ENCODE measurements at places on chromosomes 7 and 10.

- DNase-seq, result no peak
Measured at GRCh38 chr7:30202671-30203070, 67.9 kb downstream of the MTURN start.

GRCh38 chr7:97499204-97499603 is 232.7 kb upstream of the TAC1 start:
- DNase-seq, result no peak

DNA sequence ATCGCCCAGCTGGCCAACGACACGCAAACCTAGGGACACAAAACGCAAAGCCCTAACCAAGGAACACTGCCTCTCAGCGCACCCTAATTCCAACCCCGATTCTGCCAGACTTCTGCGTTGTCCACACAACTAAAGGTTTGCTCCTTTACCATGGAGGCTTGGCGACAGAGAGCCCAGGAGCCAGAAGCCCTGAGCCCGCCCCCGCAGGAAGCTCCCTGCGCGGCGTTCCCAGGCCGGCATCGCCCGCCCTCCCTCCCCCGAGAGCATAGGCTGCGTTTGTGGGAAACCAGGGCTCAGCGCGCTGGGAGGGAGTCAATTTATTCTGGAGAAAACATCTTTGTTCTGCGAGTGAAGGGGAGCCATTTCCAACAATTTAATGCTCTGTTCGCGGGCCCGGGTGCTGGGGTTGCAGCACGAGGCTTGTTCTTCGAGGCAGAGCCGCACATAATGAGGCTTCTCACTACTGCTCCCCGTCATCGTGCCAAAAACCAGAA is 103.9 kb downstream of the GRID1 start:
- DNase-seq, result no peak

GRCh38 chr10:90167174-90168064 is 466.0 kb downstream of the KIF20B start:
- no peak for DNase-seq

- DNase-seq, result no peak
Measured at GRCh38 chr10:49330127-49330665, 31.2 kb downstream of the C10orf71 start.

GRCh38 chr10:62230344-62231121 is 38.1 kb downstream of the RTKN2 start:
- DNase-seq, result no peak

- DNase-seq, result no peak
Measured at GRCh38 chr10:86247588-86247987, 119.0 kb downstream of the GRID1 start.

DNA sequence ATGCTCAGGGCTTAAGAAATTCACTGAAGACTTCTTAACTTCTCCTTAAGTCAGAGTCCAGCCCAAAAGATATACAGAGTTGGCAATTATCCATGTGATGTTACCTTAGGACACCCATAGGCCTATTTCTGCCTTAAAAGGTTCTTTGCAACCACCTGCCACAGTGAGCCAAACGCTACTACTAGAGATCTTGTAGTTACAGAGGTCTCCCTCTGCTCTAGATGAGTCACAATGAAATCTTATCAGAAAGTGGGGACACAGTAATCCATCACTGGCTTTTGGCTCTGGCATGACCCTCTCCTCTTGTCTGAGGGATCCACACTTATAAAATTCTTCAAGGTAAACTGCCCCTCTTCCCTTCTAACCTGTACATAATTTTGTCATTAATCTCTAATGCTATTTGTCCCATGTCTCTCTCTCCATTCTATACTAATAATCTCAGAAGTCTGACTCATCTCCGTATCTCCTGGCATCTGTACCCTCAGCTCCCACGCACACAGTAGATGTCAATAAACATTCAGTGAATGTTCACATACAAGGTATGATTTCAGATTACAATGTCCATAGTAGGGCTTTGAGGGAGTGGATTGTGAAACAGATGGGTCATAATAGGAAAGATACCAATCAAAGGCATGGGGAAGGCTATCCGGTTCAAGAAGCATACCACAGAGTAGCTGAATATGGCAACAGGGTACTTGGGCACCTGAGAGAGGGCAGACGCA is 112.1 kb downstream of the SGMS1 start:
- no peak for DNase-seq

- no peak for DNase-seq
Measured at GRCh38 chr10:69973678-69974077, 79.0 kb upstream of the MACROH2A2 start.

DNA sequence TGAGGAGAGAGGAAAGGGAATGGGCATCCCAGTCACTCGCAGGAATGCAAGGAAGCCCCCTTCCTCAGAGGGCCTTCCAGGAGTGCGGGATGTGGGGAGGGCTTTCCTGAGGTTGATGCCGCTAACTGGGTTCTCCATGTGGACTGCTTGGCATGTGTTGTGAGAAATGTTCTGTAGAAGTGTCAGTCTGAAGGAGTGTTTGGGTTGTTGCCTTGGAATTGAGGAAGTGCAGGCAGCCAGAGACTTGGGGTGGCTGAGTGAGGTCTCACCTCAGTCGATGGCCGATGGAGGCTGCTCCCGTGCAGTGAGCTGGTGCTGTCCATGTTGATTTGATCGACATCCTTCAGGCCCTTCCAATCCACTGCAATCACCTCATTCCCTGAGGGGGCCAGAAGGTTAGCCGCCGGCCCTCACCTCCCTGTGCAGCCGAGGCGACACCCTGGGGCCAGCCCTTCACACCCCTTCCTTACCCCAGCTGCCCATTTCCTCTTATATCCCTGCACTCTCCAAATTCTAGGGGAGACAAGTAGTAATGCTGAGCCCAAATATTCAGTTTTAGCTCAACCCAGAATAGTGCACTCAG is 2.7 kb downstream of the FAM131B start:
- no peak for DNase-seq

- no peak for DNase-seq
Measured at GRCh38 chr7:82049442-82049841, 279.6 kb upstream of the HGF start.

GRCh38 chr7:69643708-69644445 is 45.6 kb downstream of the AUTS2 start:
- DNase-seq, result no peak

- DNase-seq, result no peak
Measured at GRCh38 chr10:91317541-91317940, 92.6 kb upstream of the HECTD2 start.

- no peak for DNase-seq
Measured at GRCh38 chr10:26831936-26832335, 28.8 kb downstream of the ABI1 start.

GRCh38 chr7:158663428-158663741 is 41.2 kb downstream of the NCAPG2 start:
- no peak for DNase-seq

GRCh38 chr7:45865594-45866410 is 7.1 kb downstream of the CCDC201 start:
- DNase-seq, result no peak

- no peak for DNase-seq
Measured at GRCh38 chr7:5284304-5285281, 1.9 kb downstream of the SLC29A4 start.

GRCh38 chr7:21412410-21412851 is 15.5 kb upstream of the SP4 start:
- no peak for DNase-seq

- DNase-seq, result no peak
Measured at GRCh38 chr7:4768597-4769569, 6.5 kb upstream of the AP5Z1 start.

DNA sequence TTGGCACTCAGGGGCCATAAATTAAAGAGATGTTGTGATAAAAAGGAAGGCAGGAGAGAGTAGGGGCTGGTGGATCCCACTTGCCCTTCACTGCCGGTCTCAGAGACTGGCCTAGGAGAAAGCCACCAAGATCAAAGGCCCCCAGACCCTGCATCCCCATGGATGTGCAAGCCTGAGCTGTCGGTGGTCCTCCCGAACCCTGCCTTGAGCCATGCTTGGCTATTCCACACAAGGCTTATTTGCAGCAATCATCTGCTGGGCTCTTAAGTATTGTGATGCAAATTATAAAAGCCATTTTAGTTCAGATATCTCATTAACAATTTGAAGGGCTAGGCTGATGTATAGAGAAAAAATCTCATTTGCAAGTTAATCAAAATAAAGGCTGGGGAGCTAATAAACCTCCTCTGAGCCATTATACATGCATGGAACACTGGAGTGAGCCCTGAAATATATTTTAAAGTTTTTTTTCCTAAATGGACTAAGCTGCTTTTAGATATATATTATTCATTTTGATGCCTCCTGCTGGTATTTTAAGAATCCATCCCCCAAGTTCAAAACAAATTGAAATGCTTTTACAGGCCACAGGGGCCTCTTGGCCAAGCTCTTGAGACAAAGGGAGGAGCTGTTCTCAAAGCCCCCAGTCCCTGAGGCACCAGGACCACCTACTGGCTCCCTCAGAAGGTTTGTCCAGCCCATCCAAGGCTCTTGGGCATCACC is 28.1 kb downstream of the OAT start:
- DNase-seq, result no peak

DNA sequence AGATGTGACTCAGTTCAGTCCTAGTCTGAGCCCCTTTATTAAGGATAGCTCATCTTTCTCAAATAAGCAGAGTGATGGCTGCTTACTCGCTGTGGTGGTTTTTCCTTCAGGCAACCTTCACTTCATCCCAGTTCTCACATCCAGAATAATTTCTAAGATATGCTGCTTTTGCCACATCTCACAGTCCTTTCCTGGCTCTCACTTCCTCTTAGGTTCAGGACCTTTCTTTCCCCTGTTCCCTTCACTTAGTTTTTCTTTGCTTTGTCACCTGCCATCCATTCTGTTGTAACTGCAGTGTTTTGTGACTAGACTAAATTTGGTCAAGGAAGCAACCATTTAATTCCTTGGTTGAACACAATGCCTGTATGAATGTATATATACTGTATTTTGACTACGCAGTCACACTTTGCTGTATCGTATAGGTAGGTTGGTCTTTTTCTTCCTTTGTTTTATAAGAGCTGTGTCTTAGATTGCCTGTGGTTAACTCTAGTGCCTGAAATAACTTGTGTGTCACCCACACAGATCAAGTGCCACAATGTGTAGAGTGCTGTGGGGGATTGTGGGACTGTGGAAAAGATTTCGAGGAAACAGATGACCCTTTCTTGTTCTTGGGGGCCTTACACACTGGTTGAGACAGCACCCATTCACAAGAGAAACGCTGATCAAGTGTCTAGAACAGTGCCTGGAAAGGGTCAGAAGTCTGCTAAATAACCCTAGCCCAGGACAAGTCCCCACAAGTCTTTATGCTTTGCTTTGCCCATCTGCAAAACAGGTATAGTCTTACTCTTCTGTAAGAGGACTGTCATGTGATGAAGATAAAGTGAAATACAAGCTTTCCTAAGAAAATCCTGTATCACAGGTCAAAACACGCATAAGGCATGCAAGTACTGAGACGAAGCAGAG is 2.6 kb downstream of the ZNF655 start:
- no peak for DNase-seq

DNA sequence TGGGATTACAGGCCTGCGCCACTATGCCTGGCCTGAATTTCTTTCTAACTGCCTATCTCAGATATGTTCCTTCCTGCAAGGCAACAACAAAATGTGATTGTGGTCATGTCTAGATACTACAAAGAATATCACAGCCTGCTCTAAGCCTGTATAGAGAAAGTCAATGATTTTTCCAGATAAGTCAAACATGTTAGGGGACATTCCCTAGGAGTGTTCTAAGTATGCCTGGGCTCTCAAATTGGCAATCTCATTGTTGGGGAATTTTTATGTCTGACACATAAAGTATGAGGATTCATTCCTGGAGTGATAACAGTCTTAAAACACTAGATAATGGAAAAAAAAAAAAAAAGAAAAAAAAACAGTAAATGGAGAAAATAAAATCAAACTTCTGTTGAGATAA is 406.1 kb downstream of the GATA3 start:
- no peak for DNase-seq

DNA sequence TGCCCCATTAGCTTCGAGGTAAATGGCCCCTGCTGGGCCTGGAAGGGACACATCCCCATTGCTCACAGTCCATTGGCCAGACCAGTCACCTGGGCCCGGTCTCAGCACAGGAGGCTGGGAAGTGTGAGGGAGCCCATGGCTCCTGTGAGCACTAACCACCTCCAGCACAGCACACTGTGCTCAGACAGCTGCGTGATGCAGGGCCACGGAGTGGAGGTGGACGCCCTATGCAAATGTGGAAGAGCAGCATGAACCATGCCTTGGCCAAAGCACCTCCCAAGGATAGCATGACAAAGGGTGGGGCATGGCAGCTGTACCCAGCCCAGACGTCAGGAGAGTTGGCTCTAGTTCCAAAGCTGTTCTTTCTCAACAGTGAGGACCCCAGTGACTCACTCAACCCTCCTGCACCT is 120.1 kb upstream of the ZMIZ1 start:
- no peak for DNase-seq

DNA sequence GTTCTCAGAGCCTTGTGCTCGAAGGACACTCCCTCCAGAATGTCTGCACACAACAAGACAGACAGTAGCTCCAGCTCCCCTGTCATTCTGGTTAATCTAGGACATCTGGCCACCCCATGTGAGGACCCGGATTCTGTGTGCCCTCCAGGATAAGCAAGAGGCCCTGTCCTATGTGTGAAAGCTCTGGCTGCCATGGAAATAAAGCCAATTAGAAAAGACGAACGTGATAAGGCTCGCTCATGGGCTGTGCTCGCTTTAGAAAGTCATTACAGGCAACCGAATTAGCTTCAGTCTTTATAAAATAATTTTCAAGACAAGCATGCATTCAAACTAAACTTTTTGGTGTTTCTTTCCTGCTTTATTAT is 263.4 kb downstream of the INHBA start:
- no peak for DNase-seq

DNA sequence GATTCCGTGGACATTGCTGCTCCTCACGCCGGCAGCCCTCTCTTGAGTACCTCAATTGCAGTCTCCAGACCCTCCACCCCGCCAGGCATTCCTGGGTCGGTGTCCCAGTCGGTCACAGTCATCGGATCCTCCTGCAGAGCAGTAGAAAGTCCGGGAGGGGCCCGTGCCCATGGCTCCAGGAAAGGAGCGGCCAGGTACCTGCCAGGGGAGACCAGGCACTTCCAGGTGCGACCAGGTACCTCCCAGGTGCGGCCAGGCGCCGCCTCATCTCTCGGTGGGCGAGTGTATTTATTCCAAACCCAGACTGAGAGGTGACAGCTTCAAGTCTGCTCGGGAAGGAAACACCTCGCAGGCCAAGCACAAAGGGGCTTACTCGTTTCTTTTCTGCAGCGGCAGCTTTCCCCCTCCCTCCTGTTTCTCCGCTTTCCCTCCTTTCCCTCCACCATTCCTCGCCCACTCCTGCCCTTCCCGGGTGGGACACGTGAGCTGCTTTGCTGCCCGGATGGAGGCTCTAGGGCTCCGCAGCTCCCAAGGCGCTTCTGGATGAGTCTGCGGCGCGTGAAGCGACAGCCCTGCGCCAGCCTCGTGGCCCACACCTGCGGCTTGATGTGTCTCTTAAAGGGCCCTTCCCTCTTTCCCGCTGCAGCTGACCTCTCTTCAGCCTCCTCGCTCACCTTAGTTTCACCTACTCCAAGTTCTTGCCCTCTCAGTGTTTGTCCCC is 39.4 kb upstream of the AGK start:
- DNase-seq, result no peak

DNA sequence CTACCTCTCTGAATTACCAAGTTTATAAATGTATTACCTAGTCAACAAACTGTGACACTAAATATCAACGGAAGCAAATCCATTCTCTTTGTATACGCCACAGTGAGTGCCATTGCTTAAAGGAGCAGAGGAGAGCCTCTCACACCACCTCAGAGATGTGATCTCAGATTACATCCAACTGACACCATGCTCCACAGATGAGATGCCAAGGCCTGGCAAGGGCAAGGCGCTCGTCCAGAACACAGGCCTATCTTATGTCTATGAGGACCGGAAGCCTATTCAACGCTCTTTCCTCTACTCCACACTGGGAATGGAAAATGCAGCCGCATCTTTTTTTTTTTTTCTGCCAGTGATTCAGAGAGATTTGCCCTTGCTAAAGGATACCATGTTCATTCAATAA is 11.4 kb downstream of the PDIA4 start:
- no peak for DNase-seq
